Activated T-cell treated with anti-CD3 and anti-CD28 coated beads, Interleukin-2, amount 50 U/mL, for 48 hours (primary cell): ENCODE measurements at places on chromosomes 13 and 19.

GRCh38 chr13:111329641-111330040 lies 9.2 kb downstream of the TEX29 start:
- DNase-seq, result no peak

GRCh38 chr13:96403241-96403640 lies 313.3 kb downstream of the HS6ST3 start:
- no peak for DNase-seq

DNA sequence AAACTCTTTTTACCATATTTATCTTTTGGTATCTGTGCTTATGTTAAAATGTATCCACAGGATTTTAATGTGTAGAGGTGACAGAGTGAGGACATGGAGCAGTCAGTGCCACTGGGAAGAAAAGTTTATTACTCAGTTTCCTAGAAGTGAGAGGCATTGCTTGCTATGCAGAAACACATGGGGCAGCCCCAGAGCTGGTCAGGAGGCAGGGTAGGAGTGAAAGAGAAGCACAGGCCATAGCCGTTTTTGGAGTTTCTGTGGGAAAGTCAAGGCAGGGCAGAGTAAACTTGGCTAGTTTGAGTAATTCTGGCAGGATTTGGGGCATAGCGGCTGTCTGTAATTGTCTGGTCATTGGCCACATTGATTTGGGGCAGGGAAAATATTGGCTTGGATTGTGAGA lies 370.9 kb downstream of the FGF9 start:
- no peak for DNase-seq

DNA sequence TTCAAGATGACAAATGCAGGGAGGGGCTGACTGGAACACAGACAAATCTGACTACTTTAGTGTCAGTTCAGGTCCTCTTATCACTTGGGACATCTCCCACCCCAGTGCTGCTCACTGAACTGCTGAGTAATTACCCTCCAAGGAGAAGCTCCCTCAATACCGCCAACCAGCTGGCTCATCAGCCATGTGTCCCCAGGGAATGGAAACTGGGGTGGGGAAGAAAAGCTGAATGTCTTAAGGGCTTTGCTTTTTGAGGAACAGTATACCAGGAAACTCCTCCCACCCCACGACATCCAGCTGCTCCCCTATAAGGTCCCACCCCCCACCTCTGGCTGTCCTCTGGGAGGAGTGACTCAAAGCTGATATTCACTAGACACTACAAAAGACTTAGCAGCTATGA lies 2.0 kb downstream of the ZNF823 start:
- no peak for DNase-seq

DNA sequence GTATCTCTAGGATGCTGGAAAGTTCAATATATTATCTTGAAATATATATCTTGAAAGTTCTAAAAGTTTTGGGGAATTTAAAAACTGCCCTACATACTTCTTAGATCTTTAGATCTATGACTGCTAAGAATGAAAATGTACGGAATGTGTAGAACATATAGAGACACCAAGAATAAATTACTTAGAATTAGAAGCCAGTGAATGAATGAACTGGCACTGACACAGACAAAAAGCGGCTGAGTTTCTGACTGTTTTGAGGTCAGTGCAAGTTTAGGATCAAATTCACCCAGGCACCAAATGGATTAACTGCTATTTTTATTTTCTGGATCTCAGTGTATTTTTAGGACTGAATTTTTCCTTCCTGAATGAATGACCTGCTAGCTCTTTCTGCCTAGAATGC lies 411.2 kb downstream of the KCTD12 start:
- DNase-seq, result no peak
